ENCODE measurements at places on chromosomes 3 and 15. TPM values are rescaled to one million over a fixed set of nuclear protein-coding genes. Genes with fewer than 3 reads are reported as not detected.

GRCh38 chr3:134628884-134629283, 21.9 kb downstream of the KY start:
- H3K36me3 ChIP-seq, result peaks cover 6% of the 10 kb centered on the region
- H3K4me1 ChIP-seq, result peaks cover 5% of the 10 kb centered on the region
- peak overlapping the region; percentile 39 for H3K4me3 ChIP-seq
- no peak for DNase-seq
- peaks cover 5% of the 10 kb centered on the region for H3K27me3 ChIP-seq

The CKMT1B gene
- total RNA-seq, result 12.8 TPM

The ITIH4 gene
- total RNA-seq, result 8.2 TPM

GRCh38 chr3:190169877-190170276, 49.2 kb upstream of the P3H2 start:
- H3K4me1 ChIP-seq, result peaks cover 21% of the 10 kb centered on the region
- H3K36me3 ChIP-seq, result no peaks in the 10 kb centered on the region
- no peaks in the 10 kb centered on the region for H3K27me3 ChIP-seq
- no peak overlapping the region for H3K27ac ChIP-seq
- H3K4me3 ChIP-seq, result no peak overlapping the region

GRCh38 chr3:45464336-45465170, 76.2 kb downstream of the LARS2 start:
- H3K27ac ChIP-seq, result no peak overlapping the region
- DNase-seq, result peak; percentile 10
- H3K4me3 ChIP-seq, result peak overlapping the region; percentile 2
- H3K36me3 ChIP-seq, result peaks cover 29% of the 10 kb centered on the region
- peaks cover 4% of the 10 kb centered on the region for H3K27me3 ChIP-seq

The CEP152 gene
- 4.7 TPM for total RNA-seq

The SEMA5B gene
- 1.1 TPM for total RNA-seq

DNA sequence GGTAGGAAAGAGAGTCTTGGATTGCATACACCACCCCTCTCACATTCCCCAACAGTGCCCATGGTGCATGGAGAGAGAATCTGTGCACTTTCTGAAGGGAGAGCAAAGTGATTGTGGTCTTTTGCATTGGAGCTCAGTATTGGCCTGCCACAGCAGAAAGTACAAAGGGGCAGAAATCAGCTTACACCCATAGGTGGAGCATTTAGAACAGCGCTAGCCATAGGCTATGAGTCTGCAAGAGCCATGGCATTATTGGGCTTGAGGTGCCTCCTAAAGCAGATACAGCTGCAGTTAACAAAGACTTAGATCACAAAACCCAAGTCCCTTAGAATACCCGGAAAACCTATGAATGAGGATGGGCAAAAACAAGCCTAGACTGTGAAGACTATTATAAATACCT, 21.8 kb downstream of the SI start:
- H3K4me3 ChIP-seq, result no peak overlapping the region
- H3K27me3 ChIP-seq, result no peaks in the 10 kb centered on the region
- H3K27ac ChIP-seq, result no peak overlapping the region
- no peaks in the 10 kb centered on the region for H3K36me3 ChIP-seq
- no peak for DNase-seq
- H3K4me1 ChIP-seq, result no peaks in the 10 kb centered on the region

The CFAP92 gene
- total RNA-seq, result 3.7 TPM

DNA sequence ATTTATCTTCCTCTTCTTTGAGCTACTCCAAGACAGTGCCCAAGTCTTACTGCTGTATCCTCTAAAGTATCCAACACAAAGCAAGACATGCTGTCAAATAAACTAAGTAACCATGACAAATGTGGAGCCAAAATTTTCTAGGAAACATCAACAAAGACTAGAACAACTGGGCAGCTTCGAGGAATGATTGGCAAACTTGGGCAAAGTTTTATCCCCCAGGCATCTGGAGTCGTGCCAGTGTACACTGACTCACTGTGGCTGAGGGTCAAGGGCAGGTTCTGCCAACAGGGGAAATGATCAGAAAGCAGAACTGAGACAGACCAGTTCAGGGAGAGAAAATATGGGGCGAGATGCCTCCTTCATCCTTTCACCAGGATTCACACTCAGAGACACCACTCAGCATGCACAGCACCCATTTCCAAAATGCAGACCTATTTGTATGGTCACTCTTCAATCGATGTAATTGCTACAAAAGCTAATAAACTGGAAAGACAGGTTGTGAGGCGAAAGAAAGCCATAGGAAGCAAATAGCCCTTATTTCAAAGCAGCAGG, 65.8 kb downstream of the MB21D2 start:
- no peaks in the 10 kb centered on the region for H3K36me3 ChIP-seq
- H3K27me3 ChIP-seq, result no peaks in the 10 kb centered on the region
- DNase-seq, result no peak
- H3K27ac ChIP-seq, result no peak overlapping the region

- H3K4me1 ChIP-seq, result no peaks in the 10 kb centered on the region
- H3K36me3 ChIP-seq, result no peaks in the 10 kb centered on the region
- DNase-seq, result no peak
- H3K27ac ChIP-seq, result no peak overlapping the region
These were observed 44.8 kb downstream of the LHFPL4 start for GRCh38 chr3:9508781-9509180.

- H3K36me3 ChIP-seq, result no peaks in the 10 kb centered on the region
- DNase-seq, result no peak
- H3K4me3 ChIP-seq, result no peak overlapping the region
- H3K27ac ChIP-seq, result no peak overlapping the region
These were observed 47.6 kb downstream of the RHCG start for GRCh38 chr15:89448825-89449224.

- no peak for DNase-seq
- H3K27ac ChIP-seq, result no peak overlapping the region
- H3K36me3 ChIP-seq, result peaks cover 4% of the 10 kb centered on the region
- no peaks in the 10 kb centered on the region for H3K4me1 ChIP-seq
- H3K4me3 ChIP-seq, result no peak overlapping the region
These were observed 64.7 kb downstream of the EOMES start for GRCh38 chr3:27657404-27657803.

The ACTC1 gene
- 4.2 TPM for total RNA-seq

GRCh38 chr3:105904678-105905284, 36.0 kb upstream of the CBLB start:
- H3K4me3 ChIP-seq, result no peak overlapping the region
- peaks cover 3% of the 10 kb centered on the region for H3K27me3 ChIP-seq
- no peaks in the 10 kb centered on the region for H3K36me3 ChIP-seq

- no peaks in the 10 kb centered on the region for H3K36me3 ChIP-seq
- H3K27ac ChIP-seq, result peak overlapping the region; percentile 37
- peaks cover 11% of the 10 kb centered on the region for H3K4me1 ChIP-seq
- peak; percentile 71 for DNase-seq
- H3K4me3 ChIP-seq, result peak overlapping the region; percentile 89
These were observed 1.3 kb downstream of the KLF15 start for GRCh38 chr3:126355777-126356372.

DNA sequence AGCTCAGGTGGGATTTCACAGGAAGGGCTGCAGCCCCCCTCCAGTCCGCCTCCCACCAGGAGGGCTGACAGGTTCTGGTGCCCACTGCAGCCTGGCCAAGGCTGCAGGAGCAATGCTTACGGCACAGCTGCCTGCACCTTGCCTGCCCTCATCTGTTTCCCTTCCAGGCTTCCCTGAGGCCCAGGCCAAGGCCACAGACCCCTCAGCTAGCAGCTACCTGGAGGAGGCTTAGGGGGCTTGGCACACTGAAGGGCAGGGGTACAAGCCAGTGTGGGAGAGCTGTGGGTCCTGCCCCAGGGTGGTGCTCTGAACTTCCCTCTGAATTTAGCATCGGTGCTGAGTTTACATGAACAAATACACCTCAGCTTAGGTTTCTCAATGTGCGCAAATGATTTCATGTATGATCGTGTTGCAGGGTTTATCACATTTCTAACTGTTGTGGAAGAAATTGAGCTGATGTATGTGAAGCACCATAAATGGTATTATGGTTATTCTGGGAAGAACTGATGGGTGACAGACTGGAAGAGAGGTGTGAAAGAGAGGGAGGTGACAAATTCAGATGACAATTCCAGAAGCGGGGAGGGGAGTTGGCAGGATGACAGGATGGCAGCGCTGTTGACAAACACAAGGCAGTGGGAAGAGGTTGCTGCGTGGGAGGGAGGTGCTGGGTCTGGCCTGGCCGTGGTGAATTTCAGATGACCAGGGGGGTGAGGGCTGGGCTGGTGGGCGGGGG, 6.1 kb downstream of the RHCG start:
- H3K4me1 ChIP-seq, result no peaks in the 10 kb centered on the region
- peaks cover 3% of the 10 kb centered on the region for H3K27me3 ChIP-seq
- H3K27ac ChIP-seq, result no peak overlapping the region
- no peak overlapping the region for H3K4me3 ChIP-seq
- DNase-seq, result no peak

The TMC3 gene
- not detected for total RNA-seq

The SLC15A2 gene
- total RNA-seq, result 4.9 TPM

GRCh38 chr3:42803414-42804105, 730 bp downstream of the HIGD1A start:
- H3K36me3 ChIP-seq, result peaks cover 11% of the 10 kb centered on the region
- peak; percentile 42 for DNase-seq
- H3K27me3 ChIP-seq, result peaks cover 7% of the 10 kb centered on the region
- peak overlapping the region; percentile 99 for H3K4me3 ChIP-seq
- peak overlapping the region; percentile 99 for H3K27ac ChIP-seq
- H3K4me1 ChIP-seq, result peaks cover 25% of the 10 kb centered on the region

- H3K27ac ChIP-seq, result no peak overlapping the region
- peaks cover 3% of the 10 kb centered on the region for H3K4me1 ChIP-seq
- H3K36me3 ChIP-seq, result no peaks in the 10 kb centered on the region
These were observed 13.0 kb downstream of the ST3GAL6 start for GRCh38 chr3:98776140-98776493.

DNA sequence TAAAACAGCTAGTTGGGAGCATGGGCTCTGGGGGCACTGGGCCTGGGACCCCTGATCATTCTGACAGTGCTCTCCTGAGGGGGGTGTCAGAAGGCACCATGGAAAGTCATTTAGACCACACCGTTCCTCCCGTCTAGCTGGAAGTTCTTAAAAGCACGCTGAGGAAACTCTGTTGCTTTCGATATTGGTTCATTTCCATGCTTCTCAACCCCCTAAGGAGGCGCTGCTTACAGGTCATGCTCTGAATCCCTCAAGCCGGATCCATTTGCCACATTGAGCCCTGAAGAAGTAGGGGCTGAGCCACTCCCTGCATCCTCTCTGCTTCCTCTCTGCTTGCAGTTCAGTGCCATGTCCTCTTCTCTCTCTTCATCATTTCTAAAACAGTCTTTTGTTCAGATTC, 187.2 kb downstream of the CACNA2D3 start:
- no peak for DNase-seq
- H3K36me3 ChIP-seq, result no peaks in the 10 kb centered on the region
- H3K4me3 ChIP-seq, result no peak overlapping the region
- peaks cover 5% of the 10 kb centered on the region for H3K27me3 ChIP-seq
- H3K4me1 ChIP-seq, result no peaks in the 10 kb centered on the region

The SKOR1 gene
- total RNA-seq, result 0.21 TPM

DNA sequence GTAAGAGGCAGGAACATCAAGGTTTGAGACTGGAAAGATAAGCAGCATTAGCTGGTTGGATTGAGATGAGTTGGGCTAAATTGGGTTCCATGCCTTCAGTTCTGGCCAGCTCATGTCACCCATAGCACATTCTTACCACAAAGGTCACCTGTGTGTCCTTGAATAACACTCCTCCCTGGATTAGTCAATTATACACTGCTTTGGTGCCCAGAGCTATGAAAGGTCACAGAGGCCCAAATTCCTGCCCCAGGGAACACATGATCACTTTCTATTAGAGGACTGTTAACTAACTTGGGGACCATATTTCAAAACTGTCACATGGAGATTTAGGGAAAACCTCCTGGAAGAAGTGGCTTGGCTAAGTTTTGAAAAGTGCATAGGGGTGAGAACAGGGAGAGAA, 40.1 kb upstream of the XCR1 start:
- H3K27ac ChIP-seq, result peak overlapping the region; percentile 70
- H3K4me3 ChIP-seq, result no peak overlapping the region
- H3K36me3 ChIP-seq, result no peaks in the 10 kb centered on the region
- DNase-seq, result no peak
- peaks cover 1% of the 10 kb centered on the region for H3K27me3 ChIP-seq

GRCh38 chr3:114929971-114930732, 216.9 kb downstream of the ZBTB20 start:
- no peak overlapping the region for H3K4me3 ChIP-seq
- peaks cover 3% of the 10 kb centered on the region for H3K27me3 ChIP-seq
- no peak for DNase-seq
- H3K36me3 ChIP-seq, result no peaks in the 10 kb centered on the region
- peaks cover 5% of the 10 kb centered on the region for H3K4me1 ChIP-seq

DNA sequence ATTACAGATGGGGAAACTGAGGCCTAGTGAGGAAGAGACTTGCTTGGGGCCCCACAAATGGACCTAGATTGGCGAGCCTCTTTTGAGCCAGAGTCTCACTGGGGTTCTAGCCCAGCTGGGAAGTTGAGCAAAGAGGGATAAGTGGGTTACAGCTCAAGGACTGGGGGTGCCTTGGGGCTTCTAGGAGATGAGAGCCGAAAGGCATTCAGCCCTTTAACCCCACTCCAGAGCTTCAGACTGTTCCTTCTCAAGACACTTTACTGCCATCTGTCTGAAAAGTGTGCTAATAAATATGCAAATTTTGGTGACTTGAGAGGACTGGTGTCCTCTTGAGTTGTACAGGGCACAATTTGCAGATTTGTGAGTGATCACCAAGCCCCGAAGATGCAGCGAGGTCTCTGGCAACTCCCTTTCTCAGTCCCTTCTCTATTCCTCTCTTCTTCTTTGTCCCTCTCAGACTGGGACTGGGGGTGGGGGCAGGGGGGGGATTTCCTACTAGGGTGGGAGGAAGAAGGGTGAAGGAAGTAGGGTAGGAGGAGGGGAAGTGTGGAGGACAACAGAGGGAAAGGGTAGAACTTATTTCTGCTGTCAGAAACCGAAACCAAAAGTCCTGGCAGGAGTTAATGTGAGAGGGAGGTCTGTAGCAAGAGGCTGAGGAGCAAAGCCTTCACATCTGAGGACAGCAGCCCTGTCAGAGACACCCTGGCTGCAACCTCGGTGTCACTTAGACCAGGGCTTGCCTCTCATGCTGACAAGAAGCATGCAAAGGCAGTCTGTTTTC, 16.2 kb upstream of the ANKDD1A start:
- peak overlapping the region; percentile 97 for H3K27ac ChIP-seq
- peak overlapping the region; percentile 91 for H3K4me3 ChIP-seq
- peaks cover 8% of the 10 kb centered on the region for H3K27me3 ChIP-seq
- peaks cover 52% of the 10 kb centered on the region for H3K4me1 ChIP-seq
- peaks cover 6% of the 10 kb centered on the region for H3K36me3 ChIP-seq
- DNase-seq, result no peak

GRCh38 chr3:184348057-184348382, 10.6 kb downstream of the FAM131A start:
- no peak overlapping the region for H3K4me3 ChIP-seq
- no peak for DNase-seq
- peaks cover 1% of the 10 kb centered on the region for H3K27me3 ChIP-seq
- no peak overlapping the region for H3K27ac ChIP-seq

The GTF2E1 gene
- total RNA-seq, result 59.0 TPM

DNA sequence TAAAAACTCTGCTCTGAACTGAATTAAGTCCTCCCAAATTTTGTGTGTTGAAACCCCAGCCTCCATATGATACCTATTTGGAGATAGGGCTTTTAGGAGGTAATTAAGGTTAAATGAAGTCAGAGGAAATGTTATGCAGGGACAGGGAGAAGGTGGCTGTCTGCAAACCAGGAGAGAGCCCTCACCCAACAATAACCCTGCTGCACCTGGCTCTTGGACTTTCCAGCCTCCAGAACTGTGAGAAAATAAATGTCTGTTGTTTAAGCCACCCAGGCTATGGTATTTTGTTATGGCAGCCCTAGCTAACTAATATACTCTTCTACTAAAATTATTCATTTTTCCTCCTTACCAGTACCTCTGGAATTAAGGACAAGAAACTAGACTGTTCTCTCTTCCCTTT, 79.5 kb downstream of the MEIS2 start:
- H3K27me3 ChIP-seq, result peaks cover 1% of the 10 kb centered on the region
- no peak overlapping the region for H3K27ac ChIP-seq
- no peak overlapping the region for H3K4me3 ChIP-seq
- H3K4me1 ChIP-seq, result no peaks in the 10 kb centered on the region
- no peak for DNase-seq
